ENCODE measurements at places on chromosomes 13 and 19.

- DNase-seq = no peak
These were observed 549.2 kb upstream of the KLF12 start for GRCh38 chr13:74683411-74683810.

- no peak for DNase-seq
These were observed 4.5 kb downstream of the KCNN4 start for GRCh38 chr19:43776286-43776685.

DNA sequence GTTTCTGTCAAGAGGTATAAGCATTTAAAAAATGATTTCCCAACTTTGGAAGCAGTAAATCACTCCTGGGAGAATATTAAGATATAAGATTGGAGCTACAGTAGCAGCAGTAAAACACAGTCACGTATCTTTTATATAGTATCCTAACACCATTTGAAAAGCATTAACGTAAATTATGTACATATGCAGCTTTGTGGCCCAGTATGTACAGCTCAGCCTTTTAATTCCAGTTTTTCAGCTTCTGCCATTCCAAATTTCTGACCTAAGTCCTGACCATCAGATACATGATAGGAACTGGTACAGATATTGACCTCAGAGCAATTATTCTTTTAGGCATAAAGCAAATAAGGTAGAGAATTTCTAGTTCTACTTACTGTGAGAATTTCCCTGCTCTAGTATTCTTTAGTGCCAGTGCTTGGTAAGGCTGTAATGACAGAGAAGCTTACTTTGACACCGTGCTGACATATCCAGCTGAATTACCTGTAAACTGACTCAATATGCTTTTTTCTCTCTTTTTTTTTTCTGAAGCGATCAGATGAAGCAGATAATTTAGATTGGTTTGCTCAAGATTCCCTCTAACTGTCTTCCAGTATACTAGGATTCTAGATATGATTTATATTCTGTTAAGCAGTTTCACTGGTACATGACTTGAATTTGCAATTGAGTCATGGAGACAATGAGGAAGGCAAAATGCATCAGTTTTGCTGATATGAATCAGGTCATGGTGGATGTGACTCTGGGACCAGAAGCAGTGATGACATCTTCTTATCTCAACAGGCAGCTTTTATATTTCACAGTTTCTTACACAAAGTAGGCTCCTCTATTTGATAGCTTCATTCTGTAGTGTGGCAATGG, 703.6 kb downstream of the SLITRK6 start:
- DNase-seq = no peak

GRCh38 chr19:38478273-38478971, 44.9 kb downstream of the RYR1 start:
- DNase-seq = no peak

- DNase-seq = peak; percentile 51
These were observed at the start of gene TMEM221 for GRCh38 chr19:17448131-17448967. Gene TMEM221 (minus strand): TSS chr19:17448668. CDS start chr19:17448462, 206 bp downstream.

GRCh38 chr13:65336087-65336749, 1893.9 kb downstream of the PCDH9 start:
- no peak for DNase-seq

DNA sequence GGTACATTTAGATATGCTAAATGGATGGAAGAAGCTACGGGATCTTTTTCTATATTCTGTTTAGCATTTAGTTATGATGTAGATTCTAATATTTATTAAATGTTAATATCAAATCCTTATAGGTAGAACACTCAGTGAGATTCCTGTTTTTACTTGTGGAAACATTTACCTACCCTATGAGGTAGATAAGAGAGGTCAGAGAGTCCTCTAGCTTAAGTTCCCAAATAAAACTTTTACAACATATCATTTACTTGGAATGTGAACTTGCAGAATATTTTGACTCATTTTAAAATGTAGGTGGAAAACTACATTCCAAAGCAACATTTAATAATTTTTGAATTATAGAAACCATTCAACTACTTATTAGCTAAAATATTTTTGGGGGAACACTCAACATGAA, 63.7 kb downstream of the UBL3 start:
- no peak for DNase-seq

All from CD4-positive, alpha-beta memory T cell (primary cell).